ENCODE measurements at places on chromosomes 6 and 20.

DNA sequence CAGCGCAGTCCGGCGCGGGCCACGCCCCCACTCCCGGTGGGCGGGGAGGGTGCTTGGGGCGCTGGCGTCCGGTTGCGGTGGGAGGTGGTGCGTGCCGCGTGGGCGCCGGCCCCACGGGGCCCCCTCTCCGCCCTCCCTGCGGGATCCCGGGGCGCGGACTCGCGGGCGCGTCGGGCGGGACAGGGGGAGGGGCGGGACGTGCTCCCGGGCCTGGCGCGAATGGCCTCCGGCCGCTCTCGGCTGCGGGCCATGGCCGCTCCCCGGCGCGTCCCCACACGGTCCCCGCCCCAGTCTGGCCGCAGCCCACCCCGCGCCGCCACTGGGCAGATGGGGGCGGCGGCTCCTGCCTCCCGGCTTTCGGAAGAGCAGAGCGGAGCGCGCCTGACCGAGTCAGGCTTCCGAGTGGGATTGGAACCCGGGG is 771 bp upstream of the PPP1R3G start:
- no peak for DNase-seq

GRCh38 chr20:36267605-36268381 is 31.5 kb downstream of the AAR2 start:
- peak; percentile 3 for DNase-seq

- no peak for DNase-seq
Measured at GRCh38 chr6:3447005-3447404, 9.8 kb downstream of the SLC22A23 start.

GRCh38 chr6:143746202-143747119 is 68.7 kb downstream of the PHACTR2 start:
- no peak for DNase-seq

GRCh38 chr6:92826633-92827032 is 592.7 kb downstream of the EPHA7 start:
- DNase-seq: no peak

GRCh38 chr6:124482071-124482491 is 480.2 kb upstream of the RNF217 start:
- DNase-seq: no peak

- DNase-seq: no peak
Measured at GRCh38 chr20:33147299-33147698, 20.7 kb upstream of the BPIFA2 start.

DNA sequence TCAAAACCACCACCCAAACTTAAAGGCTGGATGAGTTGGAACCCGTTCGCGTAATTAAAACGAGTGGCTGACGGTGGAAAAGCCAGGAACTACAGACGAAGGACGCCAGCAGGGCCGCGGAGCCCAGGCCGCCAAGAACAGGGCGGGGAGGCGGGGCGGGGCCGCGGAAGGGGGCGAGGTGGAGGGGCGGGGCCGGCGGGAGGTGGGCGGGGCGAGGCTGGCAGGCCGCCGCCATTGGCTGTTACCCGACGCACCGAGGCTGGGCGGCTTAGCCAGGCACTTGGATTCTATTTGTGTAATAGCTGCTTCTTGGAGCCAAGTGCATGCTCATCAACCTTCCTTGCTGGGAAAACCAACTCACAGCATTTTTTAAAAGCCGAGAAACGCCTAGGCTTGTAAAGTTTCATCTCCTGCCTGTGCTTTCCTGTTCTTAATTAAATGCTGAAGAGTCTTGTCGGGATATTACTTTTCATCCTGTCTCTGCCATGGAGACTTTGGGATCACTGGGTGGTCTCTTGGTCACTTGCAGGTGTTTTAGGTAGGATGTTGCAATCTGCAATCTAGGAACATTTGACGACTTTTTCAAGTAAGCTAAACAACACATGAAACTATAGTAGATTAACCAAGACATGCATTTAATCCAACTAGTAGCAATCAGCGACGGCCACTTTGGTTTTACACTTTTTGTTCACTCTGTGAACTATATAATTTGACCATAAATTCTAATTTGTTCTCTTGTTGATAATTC is 245.0 kb downstream of the ARID1B start:
- DNase-seq: peak; percentile 89

- DNase-seq: no peak
Measured at GRCh38 chr6:142376800-142377496, 75.1 kb downstream of the ADGRG6 start.

GRCh38 chr20:47296950-47297349 is 59.5 kb downstream of the ZMYND8 start:
- DNase-seq: no peak

- DNase-seq: no peak
Measured at GRCh38 chr6:160667639-160668481, 3.8 kb upstream of the LPA start.

- no peak for DNase-seq
Measured at GRCh38 chr20:25196786-25197120, 1.2 kb downstream of the ENTPD6 start.

- DNase-seq: no peak
Measured at GRCh38 chr6:42226161-42226611, 8.5 kb upstream of the MRPS10 start.

- DNase-seq: no peak
Measured at GRCh38 chr6:152748843-152749242, 1.8 kb upstream of the VIP start.

- no peak for DNase-seq
Measured at GRCh38 chr6:68726992-68727391, 91.9 kb downstream of the ADGRB3 start.

DNA sequence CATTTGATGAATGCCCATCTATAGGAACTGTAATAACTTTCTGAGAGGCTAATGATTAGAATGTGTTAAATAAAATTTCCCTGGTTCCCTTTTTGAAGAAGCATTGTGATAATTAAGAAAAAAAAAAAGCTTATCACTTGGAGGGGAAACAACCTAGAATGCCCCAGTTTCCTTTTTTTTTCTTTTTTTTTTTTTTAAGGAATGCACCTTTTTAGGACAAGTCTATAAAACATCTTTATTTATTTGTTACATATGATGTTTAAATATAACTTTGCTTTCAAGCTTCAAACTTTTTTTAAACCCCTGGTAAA is 7.3 kb upstream of the MRPS10 start:
- DNase-seq: no peak

- DNase-seq: no peak
Measured at GRCh38 chr6:132792510-132792909, 5.9 kb downstream of the SLC18B1 start.

DNA sequence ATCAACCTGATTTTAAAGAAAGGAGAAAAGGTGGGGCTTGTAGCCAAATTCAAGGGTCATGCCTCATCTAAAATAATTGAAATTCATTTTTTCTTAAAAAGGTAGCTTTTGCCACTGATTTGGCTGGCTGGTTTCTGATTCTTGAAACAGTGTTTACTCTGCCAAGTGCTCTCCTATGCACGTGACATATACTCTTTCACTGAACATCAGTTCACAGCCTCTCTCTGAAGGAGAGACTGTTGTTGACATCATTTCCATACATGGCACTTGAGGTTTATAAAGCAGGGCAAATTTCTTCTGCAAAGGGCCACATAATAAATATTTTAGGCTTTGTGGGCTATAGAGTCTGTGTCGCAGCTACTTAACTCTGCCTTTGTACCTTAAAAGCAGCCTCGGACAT is 40.4 kb upstream of the DOK5 start:
- DNase-seq: no peak

- no peak for DNase-seq
Measured at GRCh38 chr6:28232785-28233184, 7.7 kb downstream of the ZSCAN9 start.

DNA sequence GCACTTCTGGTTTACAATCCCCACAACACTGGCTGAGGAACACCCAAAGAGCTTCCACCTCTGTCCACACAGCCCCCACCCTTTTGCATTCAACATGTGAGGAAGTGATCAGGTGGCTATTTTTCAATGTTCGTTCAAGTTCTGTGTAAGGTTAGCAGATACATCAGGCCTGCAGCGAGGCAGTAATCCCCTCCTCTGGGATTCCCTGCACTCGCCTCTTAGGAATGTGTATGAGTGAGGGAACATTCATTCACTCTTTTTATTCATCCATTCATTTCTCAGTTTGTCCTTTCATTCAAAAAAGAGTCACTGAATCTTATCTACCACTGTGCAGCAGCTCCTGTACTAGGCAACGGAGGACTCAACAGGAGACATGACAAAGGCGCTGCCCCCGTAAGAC is 236.4 kb upstream of the PRDM1 start:
- no peak for DNase-seq

All from hippocampal formation (tissue), 2 donors.